NCI-H345 (cell line): ENCODE measurements at places on chromosomes 16 and 17.

- no peak for DNase-seq
Observed at GRCh38 chr17:17763136-17763535, 73.7 kb downstream of the SREBF1 start.

- no peak for DNase-seq
Observed at GRCh38 chr17:79801156-79802038, 4.5 kb upstream of the CBX8 start.

DNA sequence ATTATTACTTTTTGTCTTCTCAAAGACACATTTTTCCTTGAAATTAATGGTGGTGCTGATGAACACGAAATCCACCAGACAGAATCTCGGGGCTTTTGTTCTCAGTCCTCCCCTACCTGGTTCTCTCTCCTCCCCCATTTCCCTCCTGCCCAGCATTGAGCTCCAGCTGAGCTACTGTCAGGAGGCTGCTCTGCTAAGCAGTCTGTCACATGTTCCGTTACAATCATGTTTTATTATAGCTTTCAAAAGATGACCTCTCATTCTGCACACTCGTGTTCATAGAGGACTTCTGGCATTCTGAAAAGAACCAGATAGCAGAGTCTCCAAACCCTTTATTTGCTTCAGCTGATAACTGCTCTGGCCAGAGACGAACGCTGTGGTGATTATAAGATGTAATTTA, 732.5 kb upstream of the RBFOX1 start:
- DNase-seq: no peak

DNA sequence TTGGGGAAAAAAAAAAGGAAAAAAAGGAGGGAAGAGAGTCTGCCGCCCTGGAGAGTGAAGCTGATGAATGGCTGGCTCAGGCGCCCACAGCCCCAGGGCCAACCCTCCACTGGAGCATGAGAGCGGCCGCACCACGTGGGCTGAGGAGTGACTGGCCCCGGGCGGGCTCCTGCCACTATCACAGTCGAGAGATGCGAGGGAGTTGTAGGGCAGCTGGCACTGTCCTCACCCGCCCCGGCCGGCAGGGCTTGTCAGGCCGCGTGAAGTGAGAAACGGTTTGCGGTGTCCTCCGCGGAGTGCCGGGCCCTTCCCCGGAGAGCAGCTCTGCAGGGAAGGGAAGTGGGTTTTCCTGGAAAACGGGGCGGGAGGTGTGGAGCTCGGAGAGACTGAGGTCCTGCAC, 45.9 kb downstream of the JPH3 start:
- no peak for DNase-seq

GRCh38 chr17:70119983-70120382, 45.0 kb downstream of the KCNJ16 start:
- no peak for DNase-seq

- no peak for DNase-seq
Observed at GRCh38 chr17:64741038-64741641, 79.0 kb upstream of the SMURF2 start.

DNA sequence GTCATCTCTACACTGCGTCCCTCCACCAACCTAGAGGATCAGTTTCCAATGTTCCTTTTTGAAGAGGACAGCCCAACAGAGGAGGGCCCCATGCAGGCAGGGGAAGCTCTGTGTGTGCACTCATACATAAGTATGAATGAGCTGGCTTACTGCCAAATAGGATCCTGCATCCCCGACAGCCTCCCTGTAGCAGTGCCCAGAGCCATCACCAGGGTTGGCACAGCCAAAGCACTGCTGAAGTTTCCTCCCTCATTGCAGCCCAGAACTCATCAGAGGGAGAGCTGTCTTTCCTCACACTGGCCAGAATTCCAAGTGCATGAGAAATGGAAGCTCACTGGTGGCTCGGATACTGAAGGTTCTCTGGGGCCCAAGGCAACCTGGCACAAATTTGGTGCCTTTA, 114.4 kb downstream of the ASIC2 start:
- DNase-seq: peak; percentile 71

GRCh38 chr17:27904114-27904513, 10.9 kb upstream of the LYRM9 start:
- no peak for DNase-seq

DNA sequence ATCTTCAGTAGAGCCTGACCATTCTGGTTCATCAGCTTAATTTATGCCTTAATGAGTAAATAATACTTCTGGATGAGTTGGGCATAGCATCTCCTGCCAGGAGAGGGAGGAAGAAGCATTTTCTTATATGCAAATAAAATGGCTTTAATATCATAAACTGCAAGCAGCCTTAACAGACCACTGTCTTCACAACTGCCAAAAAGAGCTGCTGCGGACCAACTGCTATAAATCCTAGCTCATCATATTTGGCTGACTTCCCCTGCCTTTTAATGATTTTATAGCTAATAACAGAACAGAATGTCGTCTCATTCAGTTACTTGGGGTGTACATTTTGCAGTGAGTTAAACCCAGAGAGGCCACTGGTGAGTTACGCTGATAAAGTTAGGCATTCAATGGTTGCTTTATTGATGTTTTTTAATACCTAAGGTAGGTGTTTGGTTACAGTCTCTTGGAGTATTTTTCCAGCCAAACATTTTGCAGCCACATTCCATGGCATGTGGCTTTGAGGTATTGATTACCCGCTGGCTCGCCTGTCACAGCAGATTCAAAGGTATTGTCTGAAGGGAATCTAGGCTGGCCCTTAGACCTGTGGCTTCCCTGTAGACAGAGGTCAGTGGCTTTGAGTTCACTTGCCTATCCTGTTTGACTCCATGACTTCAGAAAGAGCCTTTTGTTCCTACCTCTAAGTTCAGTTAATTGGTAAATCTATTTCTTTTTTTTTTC, 16.4 kb downstream of the FAM20A start:
- DNase-seq: no peak

DNA sequence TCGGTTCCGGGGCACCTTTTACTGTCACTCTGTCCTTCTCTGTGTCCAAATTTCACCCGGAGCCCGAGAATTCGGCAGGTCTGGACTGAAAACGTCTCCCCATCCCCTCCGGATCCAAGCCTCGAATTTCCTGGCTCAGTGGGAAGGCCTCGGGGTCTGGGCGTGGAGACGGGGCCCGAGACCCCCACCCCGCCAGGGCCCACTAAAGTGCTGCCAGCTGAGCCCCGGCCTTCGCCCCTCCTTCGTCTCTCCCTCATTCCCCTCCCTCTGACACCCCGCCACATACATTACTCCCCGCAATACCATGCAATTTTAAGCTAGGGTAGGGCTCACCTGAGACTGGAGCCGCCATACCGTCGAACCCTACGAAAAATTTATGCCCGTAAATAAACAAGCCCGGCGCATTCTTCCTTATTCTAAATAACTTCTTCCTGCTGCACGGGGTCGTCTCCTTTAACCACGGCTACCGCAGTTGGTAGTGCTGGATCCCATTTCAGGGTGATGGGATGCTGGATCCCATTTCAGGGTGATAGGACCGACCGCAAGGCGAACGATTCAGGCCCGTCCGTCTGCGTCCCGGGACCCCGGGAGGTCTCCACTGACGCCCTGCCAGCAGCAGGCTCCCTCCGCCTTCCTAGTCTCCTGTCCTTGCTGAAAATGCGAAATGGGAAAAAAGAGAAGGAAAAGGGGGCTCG, 4.4 kb upstream of the OR1F1 start:
- DNase-seq: no peak

GRCh38 chr17:78474614-78475146, 96.2 kb downstream of the PGS1 start:
- DNase-seq: no peak

DNA sequence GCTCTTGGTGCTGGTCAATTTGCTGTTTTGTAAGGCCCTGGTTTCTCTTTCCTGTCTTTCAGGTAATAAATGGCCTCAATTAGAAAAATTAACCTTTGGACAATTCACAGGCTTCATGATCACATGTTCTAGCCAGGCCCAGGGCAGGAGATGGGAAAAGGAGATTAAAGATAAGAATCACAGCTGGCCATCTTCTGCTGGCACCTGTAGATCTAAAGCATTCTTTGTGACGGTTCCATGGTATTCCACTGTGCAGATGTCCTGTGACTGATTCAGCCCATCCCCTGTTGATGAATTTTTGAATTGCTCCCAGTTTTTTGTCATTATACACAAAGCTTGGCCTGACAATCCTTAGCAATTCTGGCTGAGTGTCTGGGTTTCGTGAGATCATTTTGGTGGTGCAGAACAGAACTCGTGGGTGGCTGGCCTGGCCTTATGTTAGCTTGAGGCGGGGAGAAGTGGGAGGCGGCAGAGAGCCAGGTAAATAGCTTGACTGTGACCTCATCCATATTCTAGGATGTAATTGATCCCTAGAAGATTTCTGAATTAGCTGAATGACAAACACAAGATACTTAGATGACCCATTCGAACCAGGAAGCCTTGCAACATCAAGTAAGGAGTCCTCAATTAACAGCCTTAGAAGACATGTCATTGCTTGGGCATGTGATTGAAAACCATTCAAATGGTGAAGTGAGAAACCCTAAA, 14.1 kb downstream of the TMC5 start:
- no peak for DNase-seq

GRCh38 chr16:12558641-12559040, 245.0 kb downstream of the CPPED1 start:
- DNase-seq: no peak

DNA sequence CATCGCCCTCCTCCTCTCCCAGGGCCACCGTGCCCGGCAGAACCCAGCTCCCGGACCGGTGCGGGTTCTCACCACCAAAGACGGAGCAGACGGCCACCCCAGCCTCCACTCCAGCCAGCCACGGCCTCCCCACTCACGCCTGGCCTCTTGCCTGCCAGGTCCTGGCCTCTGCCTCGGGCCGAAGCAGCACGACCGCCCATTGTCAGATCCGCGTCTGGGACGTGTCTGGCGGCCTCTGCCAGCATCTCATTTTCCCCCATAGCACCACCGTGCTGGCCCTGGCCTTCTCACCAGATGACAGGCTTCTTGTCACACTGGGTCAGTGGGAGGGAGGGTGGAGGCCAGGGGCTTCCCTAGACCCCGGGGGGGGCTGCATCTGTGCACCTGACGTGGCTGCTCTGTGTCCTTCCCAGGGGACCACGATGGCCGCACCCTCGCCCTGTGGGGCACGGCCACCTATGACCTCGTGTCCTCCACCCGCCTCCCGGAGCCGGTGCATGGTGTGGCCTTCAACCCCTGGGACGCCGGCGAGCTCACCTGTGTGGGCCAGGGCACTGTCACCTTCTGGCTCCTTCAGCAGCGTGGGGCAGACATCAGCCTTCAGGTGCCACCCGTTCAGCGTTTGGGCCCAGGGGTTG, 6.6 kb upstream of the RHOT2 start:
- no peak for DNase-seq

DNA sequence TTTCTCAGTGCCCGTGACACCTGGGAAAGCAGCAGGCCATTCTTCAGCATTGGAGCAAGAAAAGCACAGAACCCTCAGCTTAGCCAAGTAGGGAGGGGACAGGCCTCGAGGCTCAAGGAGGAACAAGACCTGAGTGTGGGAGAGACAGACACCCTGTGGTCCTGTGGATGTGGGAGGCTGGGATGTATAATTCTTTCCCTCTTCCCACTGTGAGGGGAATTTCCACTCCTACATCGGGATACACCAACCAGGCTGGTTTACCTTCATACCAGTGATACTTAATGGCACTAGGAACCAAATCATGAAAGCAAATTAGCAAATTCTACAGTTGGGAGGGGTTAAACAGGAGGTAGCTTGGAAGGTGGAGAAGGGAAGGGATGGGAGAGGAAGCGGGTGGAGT, 41.7 kb downstream of the LYRM1 start:
- DNase-seq: no peak

- no peak for DNase-seq
Observed at GRCh38 chr16:75647112-75647491, 363 bp downstream of the KARS1 start.

GRCh38 chr16:89054261-89054661, 39.4 kb upstream of the ACSF3 start:
- no peak for DNase-seq

DNA sequence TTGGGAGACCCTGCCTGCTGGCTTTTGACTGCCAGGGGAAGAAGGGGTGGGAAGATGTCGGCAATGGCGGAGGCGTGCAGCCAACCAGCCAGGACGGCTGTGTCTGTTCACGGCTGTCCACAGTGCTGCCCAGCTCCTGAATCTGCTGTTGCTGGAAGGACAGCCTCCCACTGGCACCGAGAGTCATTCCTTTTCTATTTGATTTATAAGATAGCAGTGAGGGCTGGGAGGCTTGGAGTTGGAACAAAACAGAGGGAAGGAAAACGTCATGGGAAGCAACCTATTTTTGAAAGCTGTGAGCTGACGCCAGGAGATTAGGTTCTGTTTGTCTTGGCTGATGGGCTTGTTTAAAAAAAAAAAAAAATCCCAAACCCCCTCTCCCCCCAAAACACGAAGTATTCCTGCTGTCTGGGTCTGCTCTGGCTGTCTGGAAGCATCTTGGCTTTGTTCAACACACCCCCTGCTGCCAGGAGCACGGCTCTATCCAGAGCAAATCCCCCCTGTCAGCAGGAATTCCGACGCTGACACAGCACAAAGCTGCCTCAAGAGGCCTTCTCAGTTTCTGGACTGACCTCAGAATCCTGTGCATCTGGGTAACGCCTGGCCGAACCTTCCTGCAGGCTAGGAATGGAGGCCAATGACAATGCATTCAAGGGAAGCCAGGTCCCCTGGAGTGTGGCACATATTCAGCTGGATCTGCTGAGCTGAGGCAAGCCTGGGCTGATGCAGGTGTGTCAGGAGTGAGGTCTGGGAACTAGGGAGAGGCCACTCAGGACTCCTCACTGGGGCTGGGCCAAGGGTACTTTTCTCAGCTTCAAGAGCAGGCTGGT, 41.0 kb upstream of the SREBF1 start:
- DNase-seq: peak; percentile 57

GRCh38 chr17:76565728-76566612, 19.7 kb downstream of the ST6GALNAC2 start:
- DNase-seq: no peak

DNA sequence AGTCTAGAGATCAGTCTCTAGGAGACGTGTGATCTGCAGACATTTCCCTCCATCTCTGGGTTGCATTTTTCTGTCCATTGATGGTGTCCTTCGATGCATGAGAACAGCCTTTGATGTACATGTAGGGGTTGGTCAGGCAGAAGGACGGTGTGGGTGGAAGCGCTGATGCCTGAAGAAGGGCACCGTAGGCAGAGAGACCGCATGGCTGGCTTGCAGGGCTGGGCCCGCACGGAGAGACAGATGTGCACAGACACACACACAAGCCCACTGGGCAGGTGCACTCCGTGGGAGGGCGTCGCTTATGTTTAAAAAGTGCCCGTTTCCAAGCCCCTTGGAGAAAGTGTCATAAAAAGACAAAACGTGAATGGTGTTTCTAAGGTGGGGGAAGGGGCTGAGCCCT, 15.7 kb upstream of the WFIKKN1 start:
- DNase-seq: no peak

- DNase-seq: peak; percentile 47
Observed at GRCh38 chr16:3182608-3183444, 5.2 kb upstream of the OR1F1 start.

- DNase-seq: no peak
Observed at GRCh38 chr16:23280483-23280967, 21.6 kb upstream of the SCNN1B start.
